Activated B cell treated with CpG ODN at 0.5 μM for 24 hours (primary cell): ENCODE measurements at places on chromosomes 4 and X.

GRCh38 chr4:186204686-186205085, 13.3 kb downstream of the CYP4V2 start:
- peaks cover 23% of the 10 kb centered on the region for H3K4me1 ChIP-seq
- H3K27me3 ChIP-seq: no peaks in the 10 kb centered on the region
- H3K27ac ChIP-seq: peak overlapping the region; percentile 66
- peak overlapping the region; percentile 69 for H3K4me3 ChIP-seq
- peaks cover 10% of the 10 kb centered on the region for H3K36me3 ChIP-seq

DNA sequence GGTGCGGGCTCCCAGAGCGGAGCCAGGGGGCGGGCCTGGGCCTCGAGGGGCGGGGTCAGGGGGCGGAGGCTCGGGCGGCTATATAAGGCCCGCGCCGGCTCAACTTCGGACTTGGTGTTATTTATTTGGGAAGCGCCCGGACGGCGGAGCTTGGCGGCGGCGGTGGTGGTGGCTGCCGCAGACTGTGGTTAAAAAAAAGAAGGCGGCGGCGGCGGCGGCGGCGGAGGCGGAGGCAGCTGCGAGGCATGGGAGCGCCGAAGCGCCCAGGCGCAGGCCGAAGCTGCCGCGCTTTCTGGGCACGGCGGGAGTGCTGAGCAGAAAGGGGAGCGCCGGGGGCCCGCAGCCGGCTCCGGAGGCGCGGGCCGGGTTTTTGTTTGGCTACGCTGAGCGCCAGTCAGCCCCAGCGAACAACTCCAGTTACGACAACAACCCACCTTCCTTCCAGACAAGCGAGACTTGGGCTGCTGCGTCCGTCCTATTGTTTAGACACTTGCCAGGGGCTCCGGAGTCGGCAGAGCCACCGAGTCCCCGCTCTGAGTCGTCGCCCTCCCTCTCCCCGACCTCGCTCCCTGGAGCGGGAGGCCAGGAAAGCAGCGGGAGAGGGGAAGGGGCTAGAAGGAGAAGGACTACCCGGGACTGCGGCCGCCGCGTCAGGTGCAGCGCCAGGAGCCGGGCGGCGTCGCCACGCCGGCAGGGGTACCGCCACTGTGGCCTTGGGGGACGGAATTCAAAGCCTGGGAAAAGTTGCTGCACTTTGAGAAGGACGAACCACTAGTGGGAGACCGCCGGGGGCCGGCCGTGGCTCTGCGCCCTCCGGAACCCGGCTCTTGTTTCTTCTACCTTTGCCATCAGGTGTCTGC, at the start of gene SLIT2:
Gene SLIT2, plus strand, starts transcription at position 110 of the 860 bp plus-strand sequence. CDS start 1,911 bp downstream, outside the sequence.
- peaks cover 24% of the 10 kb centered on the region for H3K4me1 ChIP-seq
- no peaks in the 10 kb centered on the region for H3K36me3 ChIP-seq
- DNase-seq: no peak
- peak within 1 kb of the TSS; percentile 61 for H3K4me3 ChIP-seq

DNA sequence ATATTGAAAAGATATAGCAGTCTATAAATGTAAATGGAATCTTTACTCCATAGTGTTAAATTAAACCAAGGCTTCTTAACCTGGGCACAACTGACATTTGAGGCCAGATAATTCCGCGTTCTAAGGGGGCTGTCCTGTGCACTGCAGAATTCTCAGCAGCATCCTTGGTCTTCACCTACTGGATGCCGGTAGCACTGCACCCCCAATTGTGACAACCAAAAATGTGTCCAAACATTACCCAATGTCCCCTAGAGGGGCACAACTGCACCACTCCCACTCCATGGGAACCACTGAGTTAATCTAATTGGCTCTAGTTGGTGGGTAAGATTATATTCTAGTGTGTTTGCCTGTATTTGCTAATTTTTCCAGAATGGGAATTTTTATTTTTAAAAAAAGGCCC, 16.6 kb downstream of the AP1S2 start:
- H3K4me1 ChIP-seq: peaks cover 9% of the 10 kb centered on the region
- no peak for DNase-seq
- no peak overlapping the region for H3K4me3 ChIP-seq
- no peak overlapping the region for H3K27ac ChIP-seq

DNA sequence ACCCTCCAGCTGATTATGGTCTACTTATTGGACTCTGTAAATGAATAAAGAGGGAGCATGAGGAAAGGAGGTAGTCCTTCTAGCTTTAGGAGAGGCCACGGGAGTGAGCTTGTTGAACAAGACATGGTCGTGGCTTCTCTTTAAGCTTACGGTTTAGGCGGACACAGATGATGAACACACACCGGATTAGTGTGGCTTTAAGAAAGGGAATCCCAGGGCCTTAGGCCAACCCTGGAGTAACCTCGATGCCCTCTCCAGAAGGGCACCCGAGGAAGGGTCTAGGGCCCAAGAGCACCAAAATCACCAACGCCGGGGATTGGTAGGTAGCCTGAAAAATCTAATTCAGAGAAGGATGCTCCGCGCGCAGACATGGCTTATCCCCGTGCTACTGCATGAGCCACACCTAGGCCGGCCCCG, 39.4 kb downstream of the ERVMER34-1 start:
- H3K27me3 ChIP-seq: no peaks in the 10 kb centered on the region
- no peak for DNase-seq
- peaks cover 64% of the 10 kb centered on the region for H3K4me1 ChIP-seq
- H3K4me3 ChIP-seq: peak overlapping the region; percentile 92

GRCh38 chrX:31329298-31329697, 257.5 kb upstream of the FTHL17 start:
- no peaks in the 10 kb centered on the region for H3K27me3 ChIP-seq
- H3K36me3 ChIP-seq: no peaks in the 10 kb centered on the region
- no peak for DNase-seq
- no peaks in the 10 kb centered on the region for H3K4me1 ChIP-seq
- no peak overlapping the region for H3K27ac ChIP-seq

GRCh38 chr4:113781439-113782040, 20.0 kb upstream of the CAMK2D start:
- H3K27me3 ChIP-seq: no peaks in the 10 kb centered on the region
- no peaks in the 10 kb centered on the region for H3K4me1 ChIP-seq
- DNase-seq: no peak
- no peak overlapping the region for H3K27ac ChIP-seq
- no peak overlapping the region for H3K4me3 ChIP-seq
- H3K36me3 ChIP-seq: no peaks in the 10 kb centered on the region
